Astrocyte of the spinal cord (primary cell): ENCODE measurements at places on chromosomes 16 and 17.

DNA sequence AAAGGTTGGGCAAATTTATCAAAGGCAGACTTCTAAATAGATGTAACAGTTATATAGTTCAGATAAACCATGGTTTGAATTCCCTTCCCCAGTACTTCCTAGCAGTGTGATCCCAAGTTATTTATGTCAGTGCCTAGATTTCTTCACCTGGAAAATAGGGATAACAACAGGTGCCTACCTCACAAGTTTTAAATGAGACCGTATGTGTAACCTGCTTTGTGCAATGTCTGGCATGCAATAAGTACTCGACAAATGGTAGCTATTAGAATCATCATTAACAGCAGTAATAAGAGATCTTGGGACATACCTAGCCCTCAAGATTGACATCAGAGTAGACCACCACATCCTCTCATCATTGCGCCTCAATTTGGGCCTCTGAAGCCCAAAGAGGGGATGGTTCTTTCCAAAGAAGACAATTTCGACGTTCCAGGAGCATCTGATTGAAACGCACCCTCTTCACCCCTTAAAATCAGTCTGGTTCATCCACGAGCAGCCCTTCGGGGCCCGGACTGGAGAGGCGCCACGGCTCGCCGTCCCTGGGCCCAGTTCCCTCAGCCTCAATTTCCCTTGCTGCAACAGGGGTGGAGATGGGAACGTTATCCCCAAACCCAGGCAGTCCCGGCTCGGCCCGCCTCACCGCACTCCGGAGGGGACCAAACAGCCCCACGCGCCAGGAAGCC is 541 bp downstream of the ACACA start:
- DNase-seq = peak; percentile 27

GRCh38 chr16:85235991-85236817 is 123.9 kb upstream of the CIBAR2 start:
- DNase-seq = peak; percentile 39

DNA sequence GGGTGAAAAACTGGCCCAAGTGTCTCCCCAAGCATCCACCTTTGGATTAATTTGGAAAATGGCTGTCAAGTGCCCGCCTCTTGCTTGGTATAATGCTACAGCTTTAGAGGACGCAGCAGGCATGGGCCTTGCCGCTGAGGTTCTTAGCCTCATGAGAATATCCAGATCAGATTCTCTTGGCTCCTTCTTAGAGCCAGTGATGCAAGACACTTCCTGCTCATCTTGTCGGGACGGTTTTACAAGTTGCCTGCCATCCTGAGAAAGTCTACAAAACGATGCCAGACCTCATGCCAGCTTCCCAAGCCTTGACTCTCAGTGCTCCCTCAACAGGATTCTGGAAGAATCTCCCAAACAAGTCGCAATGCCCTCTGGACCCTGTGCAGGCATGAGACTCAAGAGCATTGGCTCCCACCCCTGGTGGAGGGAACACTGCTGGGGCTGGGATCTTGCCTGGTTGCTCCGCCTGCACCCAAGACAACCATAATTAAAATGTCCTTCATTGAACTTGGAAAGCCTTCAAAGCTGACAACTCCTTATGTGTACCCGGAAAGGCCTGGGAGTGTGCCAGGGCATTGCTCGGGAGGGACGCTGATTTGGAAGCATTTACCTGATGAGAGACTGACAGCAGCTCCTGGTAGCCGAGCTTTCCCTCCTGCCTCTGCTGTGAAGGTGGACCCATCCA is 25.8 kb upstream of the STH start:
- DNase-seq = no peak

DNA sequence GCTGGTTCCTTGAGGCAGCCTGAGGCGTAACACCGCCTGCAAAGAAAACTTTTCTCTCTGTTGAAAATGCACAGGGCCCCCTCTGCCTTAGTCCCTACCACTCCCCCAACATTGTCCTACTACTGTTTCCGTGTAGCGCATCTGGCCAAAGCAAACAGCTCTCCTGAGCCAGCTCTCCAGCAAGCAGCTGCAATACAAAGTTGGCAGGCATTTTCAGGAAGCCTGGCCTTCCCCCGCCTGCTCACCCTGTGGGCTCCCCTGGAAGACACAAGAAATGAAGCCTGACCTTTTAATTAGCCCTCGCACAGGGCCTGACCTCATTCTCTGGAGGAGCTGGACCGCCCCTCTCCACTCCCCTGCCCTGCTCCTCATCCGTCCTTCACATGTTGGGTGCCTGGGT is 66.7 kb downstream of the SOX9 start:
- DNase-seq = peak; percentile 39

- DNase-seq = no peak
Observed at GRCh38 chr17:15238057-15238456, 27.1 kb downstream of the PMP22 start.

- no peak for DNase-seq
Observed at GRCh38 chr16:66950971-66951790, 9.9 kb upstream of the CES3 start.

DNA sequence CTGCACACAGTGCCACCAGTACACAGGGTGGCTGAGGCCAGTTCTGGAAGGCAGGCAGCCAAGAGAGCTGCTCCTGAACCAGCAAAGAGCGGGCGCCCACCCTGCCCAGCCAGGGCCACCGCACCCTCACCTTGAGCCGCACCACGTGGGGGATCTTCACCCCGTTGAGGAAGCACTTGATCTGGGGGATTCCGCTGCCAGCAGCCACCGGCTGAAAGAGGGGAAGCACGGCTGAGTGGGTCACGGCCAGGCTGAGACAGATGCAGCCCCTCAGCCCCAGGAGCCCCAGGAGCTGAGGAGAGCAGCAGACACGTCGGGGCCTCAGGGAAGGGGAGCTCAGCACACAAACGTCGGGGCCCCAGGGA is 14.6 kb upstream of the CCDC154 start:
- DNase-seq = no peak

- DNase-seq = peak; percentile 56
Observed at GRCh38 chr17:66602659-66603384, 232.1 kb upstream of the CACNG5 start.

DNA sequence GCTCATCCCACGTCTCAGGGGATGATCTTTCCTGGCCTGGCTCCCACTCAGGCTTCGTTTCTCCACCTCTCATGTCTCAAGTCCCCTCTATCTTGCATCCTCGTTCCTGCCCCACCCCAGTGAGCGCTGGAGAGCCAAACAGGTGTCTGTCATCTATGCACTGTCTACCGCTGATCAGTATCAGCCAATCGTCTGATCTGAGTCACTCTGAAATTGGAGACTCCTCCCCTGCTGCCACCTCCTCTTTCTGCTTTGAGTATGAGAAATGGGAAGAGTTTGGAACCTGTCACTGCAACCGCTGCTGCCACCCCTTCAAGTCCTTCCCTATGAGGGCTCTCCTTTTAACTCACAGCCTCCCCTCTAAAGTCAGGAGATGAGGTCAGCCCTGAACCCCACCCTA is 28.0 kb downstream of the FZD2 start:
- DNase-seq = no peak

GRCh38 chr16:89155851-89156739 is 15.5 kb upstream of the CDH15 start:
- DNase-seq = no peak

- no peak for DNase-seq
Observed at GRCh38 chr16:82055117-82055516, 20.1 kb downstream of the HSD17B2 start.

- DNase-seq = no peak
Observed at GRCh38 chr17:6386041-6386630, 48.8 kb downstream of the AIPL1 start.

- DNase-seq = no peak
Observed at GRCh38 chr17:49508061-49508865, 13.2 kb downstream of the NGFR start.

GRCh38 chr16:81105946-81106345 is 9.8 kb upstream of the GCSH start:
- DNase-seq = no peak

DNA sequence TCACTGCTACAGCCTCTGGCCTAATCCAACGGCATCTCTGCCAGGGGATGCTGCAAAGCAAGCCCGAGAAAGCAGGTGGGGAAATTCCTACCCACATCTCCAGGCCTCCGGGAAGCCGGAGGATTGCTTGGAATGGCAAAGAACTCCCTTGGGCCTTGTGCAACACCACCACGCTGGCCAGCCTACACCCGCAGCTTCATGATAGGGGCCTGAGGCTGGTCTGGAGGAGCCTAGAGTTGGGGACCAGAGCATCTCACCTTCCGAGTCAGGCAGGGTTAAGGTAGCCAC is 20.3 kb downstream of the GGA3 start:
- no peak for DNase-seq

- peak; percentile 29 for DNase-seq
Observed at GRCh38 chr16:10617662-10618420, 37.4 kb upstream of the EMP2 start.

GRCh38 chr16:1492923-1493745 is at the start of gene TELO2:
TELO2 (plus strand) TSS chr16:1493360; CDS start chr16:1494282, 922 bp downstream.
- peak; percentile 75 for DNase-seq

GRCh38 chr17:11916091-11916490 is 81.2 kb downstream of the ZNF18 start:
- no peak for DNase-seq

DNA sequence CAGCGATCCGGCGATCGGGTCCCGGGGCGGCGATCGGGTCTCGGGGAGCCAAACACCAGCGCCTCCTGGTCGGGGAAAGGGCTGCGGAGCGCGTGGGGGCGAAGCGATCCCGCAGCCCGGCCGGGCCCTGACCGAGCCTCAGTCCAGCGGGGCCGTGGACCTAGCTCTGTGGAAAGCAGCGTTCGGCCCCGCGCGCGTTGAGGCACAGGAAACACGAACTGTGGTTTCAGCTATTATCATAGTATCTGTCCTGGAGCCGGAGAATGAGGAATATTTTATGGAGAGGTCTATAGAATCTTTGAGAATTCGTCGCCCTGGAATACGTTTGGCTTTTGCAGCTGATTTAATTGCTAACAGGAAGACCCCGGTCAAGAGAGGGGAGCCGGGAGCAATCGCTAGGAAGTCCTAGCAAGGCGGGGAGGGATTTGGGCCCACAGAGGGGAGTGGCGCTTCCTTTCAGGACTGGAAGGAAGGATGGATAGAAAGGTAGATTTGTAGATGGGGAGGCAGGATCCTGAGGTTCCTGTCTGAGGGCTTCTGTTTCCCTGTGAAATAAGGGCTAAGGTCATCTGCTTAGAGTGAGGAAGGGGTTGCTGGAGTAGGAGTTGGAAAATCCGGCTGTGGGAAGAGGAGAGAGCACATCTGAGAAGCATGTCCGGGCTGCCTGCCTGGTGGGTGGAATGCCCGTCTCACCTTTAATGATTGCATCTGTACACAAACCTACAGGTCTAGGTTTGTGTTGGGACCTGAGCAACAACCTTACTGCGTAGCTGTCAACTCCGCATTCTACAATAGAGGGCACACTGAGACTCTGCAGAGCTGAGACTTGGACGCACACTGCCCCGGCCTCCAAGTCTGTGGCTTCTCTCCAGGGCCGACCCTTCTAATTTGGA is 770 bp downstream of the CCNF start:
- peak; percentile 24 for DNase-seq

DNA sequence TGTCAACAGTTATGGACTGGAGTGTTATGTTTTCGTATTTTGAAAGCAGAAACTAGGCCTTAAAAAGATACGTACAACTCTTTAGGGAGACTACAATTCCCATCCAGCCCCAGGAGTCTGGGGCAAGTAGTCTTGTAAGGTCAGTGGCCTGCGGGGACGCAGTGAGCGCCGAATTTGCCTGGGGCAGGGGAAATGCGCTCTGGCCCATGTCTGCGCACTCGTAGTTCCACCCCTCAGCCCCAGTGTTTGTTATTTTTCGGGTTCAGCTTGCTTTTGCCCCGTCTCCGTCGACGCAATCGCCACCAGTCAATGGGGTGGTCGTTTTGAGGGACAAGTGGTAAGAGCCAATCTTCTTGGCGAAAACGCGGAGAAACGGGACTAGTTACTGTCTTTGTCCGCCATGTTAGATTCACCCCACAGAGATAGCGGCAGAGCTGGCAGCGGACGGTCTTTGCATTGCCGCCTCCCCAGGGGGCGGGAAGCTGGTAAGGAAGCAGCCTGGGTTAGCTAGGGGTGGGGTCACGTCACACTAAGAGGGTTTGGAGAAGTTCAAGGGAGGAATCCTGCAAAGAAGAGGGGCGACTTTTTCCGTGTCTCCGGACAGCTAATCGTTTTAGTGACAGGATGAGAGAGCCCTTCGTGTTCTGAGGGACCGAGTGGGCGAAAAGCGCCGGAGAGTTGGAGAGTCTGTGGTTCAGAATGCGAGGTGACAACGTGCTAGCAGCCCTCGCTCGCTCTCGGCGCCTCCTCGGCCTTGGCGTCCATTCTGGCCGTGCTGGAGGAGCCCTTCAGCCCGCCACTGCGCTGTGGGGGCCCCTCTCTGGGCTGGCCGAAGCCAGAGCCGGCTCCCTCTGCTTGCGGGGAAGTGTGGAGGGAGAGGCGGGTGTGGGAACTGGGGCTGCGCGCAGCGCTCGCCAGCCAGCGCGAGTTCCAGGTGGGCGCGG is 1.1 kb upstream of the BRCA1 start:
- DNase-seq = no peak

GRCh38 chr16:68079626-68080344 is 5.4 kb upstream of the NFATC3 start:
- DNase-seq = no peak

GRCh38 chr17:45043813-45044540 is 7.5 kb downstream of the DCAKD start:
- DNase-seq = no peak

- DNase-seq = no peak
Observed at GRCh38 chr17:56471696-56472095, 121.8 kb upstream of the NOG start.

GRCh38 chr16:88452482-88453216 is 431 bp upstream of the ZFPM1 start:
- peak; percentile 97 for DNase-seq

DNA sequence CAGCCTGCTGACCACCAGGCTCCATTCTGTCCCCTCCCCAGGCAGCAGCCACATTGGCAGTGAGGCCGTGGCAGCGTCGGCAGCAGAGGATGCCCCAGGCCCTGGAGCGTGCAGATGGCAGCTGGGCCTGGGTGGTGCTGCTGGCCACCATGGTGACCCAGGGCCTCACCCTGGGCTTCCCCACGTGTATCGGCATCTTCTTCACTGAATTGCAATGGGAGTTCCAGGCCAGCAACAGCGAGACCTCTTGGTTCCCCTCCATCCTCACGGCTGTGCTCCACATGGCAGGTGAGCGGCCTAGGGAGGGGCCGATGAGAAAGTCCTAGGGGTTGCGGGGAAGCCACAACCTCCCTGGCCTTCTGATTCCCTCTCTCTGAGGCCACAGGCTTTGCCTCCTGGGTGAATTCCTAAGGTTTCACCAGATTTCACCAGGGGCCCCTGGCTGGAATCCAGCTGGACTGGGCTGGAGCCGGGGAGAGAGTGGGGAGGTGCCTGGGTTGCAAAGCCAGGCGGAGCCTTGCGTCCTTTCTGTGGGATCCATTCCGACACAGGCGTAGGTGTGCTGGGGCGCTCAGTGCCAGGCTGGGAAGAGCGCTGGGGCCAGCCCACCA is 5.9 kb downstream of the SLC16A5 start:
- no peak for DNase-seq

GRCh38 chr16:85556456-85557082 is 56.6 kb upstream of the GSE1 start:
- DNase-seq = peak; percentile 24

GRCh38 chr17:74961657-74962350 is 10.8 kb downstream of the HID1 start:
- DNase-seq = peak; percentile 83
